Hematopoietic multipotent progenitor cell (in vitro differentiated cells): ENCODE measurements at places on chromosomes 4 and X.

GRCh38 chr4:11421116-11421515 lies 7.6 kb downstream of the HS3ST1 start:
- DNase-seq = no peak

- DNase-seq = no peak
Observed at GRCh38 chr4:155122382-155122781, 86.1 kb upstream of the NPY2R start.

GRCh38 chrX:128975745-128976144 lies 547.5 kb downstream of the SMARCA1 start:
- peak; percentile 20 for DNase-seq

- no peak for DNase-seq
Observed at GRCh38 chr4:83905952-83906351, 370.0 kb downstream of the GPAT3 start.

DNA sequence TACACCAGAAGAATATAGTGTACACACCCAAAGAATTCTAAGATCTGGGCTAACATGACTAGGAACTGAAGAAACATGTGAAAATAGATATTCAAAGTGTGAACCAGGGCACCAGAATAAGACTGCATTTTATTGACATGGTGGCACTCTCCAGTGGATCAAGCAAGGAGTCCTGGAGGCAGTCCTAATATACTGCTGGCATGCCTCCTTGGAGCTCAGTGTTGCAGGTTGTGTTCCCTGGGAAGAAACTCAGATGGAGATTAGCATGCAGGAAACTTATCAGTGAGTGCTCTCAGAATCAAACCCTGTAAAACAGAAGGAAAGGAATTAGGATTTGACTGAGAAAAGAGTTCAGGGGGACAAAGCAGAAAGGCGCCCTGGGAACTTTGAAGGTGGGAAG lies 105.1 kb downstream of the CXCL13 start:
- no peak for DNase-seq

- no peak for DNase-seq
Observed at GRCh38 chr4:107153956-107154355, 117.8 kb upstream of the DKK2 start.

DNA sequence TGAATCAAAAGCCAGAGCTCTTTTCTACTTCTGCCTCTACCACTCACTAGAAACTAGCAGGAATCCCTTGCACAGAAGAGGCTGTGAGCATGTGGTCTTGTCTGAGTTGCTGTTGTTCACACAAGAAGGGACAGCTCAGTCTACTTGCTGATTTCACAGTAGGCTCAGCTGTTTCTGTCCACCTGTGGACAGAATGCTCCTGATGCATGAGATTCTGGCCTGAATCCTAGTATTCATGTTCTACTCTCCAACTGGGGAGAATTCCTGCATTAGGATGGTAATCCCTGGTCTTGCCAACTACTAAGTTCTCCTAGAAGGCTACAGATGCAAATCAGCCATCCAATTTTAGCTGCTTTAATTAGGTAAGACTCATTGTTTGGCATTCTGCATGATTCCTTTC lies 112.8 kb downstream of the PPA2 start:
- no peak for DNase-seq

DNA sequence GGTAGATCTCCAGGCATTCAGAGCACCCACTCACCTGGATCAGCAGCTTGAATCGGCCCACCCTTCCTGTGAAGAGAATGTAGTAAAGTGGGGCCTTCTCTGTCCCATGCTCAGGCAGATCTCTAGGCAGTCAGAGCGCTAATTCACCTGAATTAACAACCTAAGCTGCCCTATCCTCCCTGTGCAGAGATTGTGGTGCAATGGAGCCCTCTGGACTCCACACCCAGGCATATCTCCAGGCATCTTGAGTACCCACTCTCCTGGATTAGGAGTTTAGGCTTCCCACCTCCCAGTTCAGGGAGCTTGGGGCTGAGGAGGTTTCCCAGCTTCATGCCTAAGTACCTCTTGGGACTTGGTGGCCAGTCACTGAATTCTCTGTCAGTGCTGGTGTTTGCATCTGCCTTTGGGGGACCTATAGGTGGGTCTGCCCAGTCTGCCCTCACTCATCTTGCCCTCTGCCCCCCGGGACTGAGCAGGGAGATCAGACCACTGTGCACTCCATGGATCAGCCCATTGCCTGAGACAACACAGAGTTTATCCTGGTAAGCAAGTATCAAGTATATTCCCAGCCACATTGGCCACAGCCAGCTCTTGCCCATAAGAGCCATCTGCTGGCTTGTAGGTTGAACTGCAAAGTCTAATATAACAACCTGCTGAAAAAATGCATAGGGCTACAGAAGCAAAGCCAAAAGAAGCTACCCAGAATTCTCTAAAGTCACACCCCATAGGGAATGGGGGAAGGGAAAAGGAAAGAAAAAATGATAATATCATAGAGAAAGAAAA lies 372.9 kb downstream of the KLHL13 start:
- DNase-seq = no peak

DNA sequence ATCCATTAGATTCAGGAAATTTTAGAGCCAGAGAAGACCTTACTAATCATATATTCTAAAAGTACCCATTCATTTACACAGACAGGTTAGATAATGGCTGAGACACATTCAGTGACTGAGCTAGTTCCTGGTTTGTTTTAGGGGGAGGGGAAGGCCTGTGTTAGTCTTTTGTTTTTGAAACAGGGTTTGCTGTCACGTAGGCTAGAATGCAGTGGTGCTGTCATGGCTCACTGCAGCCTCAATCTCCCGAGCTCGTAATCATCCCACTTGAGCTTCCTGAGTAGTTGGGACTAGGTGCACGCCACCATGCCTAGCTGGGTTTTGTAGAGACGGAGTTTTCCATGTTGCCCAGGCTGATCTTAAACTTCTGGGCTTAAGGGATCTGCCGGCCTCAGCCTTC lies 10.1 kb downstream of the RBPJ start:
- no peak for DNase-seq

DNA sequence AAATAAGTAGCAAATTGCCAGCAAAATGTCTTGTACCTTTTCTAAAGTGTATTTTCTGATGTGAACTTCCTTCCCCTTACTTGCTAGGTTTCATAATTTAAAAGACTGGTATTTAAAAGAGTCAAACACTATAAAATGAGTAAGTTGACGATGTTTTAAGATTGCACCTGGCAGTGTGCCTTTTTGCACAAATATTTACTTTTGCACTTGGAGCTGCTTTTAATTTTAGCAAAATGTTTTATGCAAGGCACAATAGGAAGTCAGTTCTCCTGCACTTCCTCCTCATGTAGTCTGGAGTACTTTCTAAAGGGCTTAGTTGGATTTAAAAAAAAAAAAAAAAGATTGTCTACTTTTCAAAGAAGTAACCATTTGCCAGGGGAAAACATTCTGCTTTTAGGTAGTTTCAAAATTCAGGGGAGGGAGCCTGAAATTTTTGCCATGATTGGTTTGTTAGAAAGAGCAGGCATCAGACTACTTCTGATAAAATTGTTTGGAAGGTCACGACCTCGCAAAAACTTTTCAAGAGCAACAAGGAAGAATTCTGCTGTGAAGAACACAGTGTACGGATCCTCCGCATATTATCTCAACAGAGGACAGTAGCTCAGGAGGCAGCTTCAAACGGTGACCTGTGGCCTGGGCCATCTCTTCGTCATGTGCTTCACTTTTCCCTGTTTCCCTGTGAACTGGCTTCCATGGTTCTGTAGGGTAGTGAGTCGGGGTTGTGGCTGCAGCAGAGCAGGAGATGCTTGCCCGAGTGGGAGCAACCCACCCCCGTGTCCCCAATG lies 66.1 kb downstream of the CDS1 start:
- no peak for DNase-seq

GRCh38 chr4:6200011-6200921 lies at the start of gene JAKMIP1:
Gene JAKMIP1, minus strand, starts transcription at chr4:6200549. Its CDS starts 87,699 bp downstream, at chr4:6112850.
- peak; percentile 60 for DNase-seq

DNA sequence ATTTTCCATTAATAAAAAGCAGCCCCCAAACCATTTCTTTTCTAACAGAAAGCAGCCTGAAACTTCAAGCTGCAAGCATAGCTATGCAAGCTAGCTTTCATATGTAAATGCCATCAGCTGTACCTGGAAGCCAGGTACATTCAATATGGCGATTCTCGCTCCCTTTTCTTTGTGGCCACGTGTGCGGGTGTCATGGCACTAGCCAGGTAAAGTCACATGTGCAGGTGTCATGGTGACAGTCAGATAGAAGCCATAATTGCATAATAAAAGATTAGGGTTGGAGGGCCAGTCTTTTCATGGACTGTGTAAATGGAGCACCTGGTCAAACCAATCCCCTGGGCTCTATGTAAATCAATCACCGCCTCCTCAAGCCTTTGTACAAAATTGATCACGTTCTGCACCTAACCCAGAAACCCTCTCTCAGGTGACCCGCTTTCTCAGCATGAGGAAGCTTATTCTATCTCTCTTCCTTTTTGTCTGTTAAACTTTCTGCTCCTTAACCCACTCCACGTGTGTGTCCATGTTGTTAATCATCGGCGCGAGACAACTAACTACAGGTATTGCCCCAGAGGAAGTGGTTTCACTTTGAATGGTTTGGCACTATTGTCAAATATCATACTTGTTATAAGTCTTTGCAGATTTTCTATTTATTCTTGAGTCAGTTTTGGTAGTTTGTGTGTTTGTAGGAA lies 18.0 kb upstream of the RHOXF2 start:
- DNase-seq = no peak

DNA sequence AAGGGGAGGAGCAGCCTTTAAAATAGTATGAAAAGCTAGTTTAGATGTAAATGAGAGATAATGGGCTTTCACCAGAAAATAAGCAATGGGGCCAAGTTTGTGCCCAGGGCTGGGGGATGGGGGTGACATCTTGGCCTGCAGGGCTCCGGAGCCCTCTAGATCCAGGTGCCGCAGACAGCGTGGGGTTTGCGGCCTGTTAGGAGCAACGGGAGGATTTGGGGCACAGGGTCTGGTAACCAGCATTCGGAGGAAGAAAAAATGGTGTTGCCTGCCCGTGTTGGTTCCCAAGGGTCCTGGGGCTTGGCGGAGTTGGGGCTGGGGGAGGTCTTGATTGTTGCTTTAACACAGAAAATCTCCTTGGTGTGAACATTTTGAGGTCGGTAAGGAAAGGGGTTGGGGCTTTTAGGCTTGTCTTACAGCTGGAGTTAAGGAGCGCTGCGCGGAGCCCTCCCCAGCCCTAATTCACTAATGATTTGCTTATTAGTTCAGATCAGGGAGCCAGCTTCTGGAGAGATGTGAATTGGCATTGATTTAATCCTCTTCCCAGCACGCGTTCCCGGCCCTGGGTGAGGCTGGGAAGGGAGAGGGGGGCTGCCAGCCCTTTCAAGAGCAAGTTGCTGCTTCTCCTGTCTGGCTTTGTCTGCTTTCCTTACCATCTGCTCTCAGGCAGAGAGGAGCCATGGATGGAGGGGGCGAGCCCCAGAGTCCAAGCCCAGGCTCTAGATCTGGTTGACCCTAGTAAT lies 443.4 kb downstream of the BCOR start:
- DNase-seq = no peak

- DNase-seq = no peak
Observed at GRCh38 chr4:92359491-92359890, 55.7 kb downstream of the GRID2 start.

DNA sequence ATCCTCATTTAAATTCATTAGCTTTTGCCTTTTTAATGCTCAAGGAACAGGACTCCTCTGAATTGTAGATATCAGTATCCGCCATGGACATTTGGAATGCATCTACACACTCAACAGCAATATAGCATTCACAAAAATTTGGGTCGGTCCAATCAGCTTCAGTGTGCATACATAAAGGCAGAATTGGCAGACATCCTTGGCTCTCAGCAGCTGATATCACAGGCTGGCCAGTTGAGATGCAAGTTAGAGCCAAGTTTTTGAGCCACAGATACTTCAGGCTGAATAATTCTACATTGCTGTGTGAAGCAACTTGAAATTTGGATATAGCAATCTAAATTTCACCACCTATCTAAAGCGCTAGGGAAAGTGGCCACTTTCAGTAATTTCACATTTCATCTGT lies 821.1 kb downstream of the PCDH19 start:
- DNase-seq = no peak

GRCh38 chrX:120335289-120335688 lies 24.0 kb upstream of the TMEM255A start:
- no peak for DNase-seq

GRCh38 chrX:109270580-109271484 lies 211.1 kb downstream of the GUCY2F start:
- DNase-seq = no peak

- DNase-seq = no peak
Observed at GRCh38 chr4:185566425-185566824, 31.1 kb upstream of the PDLIM3 start.

DNA sequence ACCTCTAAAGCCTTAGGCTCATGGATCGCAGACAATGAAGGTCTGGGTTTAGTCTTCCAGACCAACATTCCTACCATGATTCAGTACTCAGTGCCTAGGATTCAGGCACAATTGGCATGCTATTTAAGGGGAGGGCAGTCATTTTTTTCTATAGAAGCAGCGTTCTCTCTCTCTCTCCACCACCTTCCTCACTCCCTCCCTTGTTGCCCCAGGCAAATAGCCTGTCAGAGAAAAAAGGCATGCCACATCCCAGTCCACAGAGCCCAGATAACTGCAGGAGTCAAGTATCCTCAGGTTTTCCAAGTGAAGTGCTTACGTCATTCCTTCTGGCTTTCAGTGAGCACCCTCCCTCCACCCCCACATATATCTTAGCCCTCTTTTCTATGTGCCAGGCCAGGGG lies 533.0 kb downstream of the BCOR start:
- no peak for DNase-seq

DNA sequence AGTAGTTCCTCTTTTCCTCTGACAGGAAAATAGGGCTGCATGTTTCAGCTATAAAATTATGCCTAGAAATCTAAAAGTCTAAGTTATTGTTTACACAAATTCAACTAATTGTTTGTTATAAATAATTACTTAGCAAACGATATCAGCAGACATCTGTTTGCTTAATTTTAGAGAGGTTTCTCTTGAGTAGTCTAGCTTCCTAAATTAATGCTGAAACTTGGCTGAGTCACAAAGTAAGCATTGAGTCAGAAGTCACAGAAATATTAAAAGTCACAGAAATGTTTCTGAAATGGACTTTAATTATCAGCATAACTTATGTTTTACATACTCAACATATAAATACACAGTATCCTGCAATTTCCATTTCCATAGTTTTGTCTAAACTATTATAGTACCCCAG lies 1044.0 kb downstream of the CCSER1 start:
- no peak for DNase-seq

DNA sequence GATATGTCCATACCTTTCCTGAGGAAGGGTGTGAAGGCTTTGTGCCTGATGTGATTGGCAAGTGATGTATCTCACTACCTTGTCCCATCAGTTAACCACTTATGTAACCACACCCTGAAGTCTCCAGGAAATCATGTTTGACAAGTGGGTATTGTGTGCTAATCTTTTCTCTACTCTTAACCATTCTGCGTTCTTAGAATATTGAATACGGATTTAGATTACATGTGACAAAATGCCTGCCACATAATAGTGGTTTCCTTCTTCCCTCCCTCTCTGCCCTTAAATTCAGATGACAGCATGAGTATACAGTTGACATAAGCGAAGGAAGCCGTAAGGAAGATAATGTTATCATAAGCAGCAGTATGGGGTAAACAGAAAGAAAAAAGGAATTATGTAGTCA lies 108.4 kb downstream of the KLHL8 start:
- no peak for DNase-seq
